H4 (cell line): ENCODE measurements at places on chromosomes 12 and 14. TPM values are rescaled to one million over a fixed set of nuclear protein-coding genes. Genes with fewer than 3 reads are reported as not detected.
A peak's percentile ranks its signal among the peaks of the same experiment; 100 is the strongest.

GALNT6 gene
- total RNA-seq, result 0.06 TPM in 1 of 2 replicates, not detected in the other

HOXC12 gene
- not detected in 2 replicates for total RNA-seq

GRCh38 chr12:106074361-106074705 lies 64.4 kb downstream of the NUAK1 start:
- DNase-seq, result no peak

SDSL gene
- total RNA-seq, result 5.0 and 7.6 TPM in 2 replicates

DNA sequence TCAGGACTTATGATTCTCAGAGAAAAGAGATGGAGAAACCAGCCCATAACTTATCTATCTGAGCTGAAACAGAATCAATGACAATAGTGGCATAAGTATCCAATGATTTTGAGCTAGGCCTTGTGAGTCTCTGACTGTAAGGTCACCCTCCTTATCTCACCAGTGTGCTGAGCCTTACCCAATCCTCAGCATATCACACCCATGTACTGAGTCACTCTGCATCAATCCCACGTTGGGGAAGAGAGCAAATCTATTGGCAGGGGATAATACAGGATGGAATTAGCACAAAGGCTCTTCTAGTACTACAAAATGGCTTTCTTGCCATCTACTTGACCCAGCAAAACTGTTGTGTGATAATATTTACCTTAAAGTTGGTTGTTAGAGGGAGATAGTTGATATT lies 997.8 kb downstream of the NRXN3 start:
- no peak for DNase-seq

DNA sequence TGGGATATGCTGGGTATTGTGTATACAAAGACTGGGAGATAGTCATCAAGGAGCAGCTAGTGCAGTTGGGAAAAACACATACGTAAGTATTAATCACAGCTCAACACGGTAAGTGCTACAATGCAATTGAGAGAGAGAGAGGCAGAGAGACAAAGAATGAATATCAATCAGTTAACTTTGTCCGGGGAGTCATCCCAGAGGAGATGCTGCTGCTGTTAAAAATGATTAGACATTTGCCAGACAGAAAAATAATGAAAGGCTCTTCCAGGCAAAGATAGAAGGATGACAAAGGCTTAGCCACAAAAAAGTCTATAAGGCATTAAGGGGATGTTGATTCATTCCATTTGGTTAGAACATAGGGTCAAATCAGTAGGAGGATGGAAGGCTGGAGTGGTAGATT lies 45.1 kb downstream of the AKAP6 start:
- no peak for DNase-seq

- peak; percentile 0 for DNase-seq
Measured at GRCh38 chr14:105891221-105891602, 364.8 kb downstream of the TMEM121 start.

- DNase-seq, result no peak
Measured at GRCh38 chr12:72133497-72134055, 138.6 kb upstream of the TRHDE start.

- DNase-seq, result no peak
Measured at GRCh38 chr14:69079188-69079742, 73.7 kb downstream of the DCAF5 start.

- peak; percentile 79 for DNase-seq
Measured at GRCh38 chr14:69129264-69129880, 23.5 kb downstream of the DCAF5 start.

DNA sequence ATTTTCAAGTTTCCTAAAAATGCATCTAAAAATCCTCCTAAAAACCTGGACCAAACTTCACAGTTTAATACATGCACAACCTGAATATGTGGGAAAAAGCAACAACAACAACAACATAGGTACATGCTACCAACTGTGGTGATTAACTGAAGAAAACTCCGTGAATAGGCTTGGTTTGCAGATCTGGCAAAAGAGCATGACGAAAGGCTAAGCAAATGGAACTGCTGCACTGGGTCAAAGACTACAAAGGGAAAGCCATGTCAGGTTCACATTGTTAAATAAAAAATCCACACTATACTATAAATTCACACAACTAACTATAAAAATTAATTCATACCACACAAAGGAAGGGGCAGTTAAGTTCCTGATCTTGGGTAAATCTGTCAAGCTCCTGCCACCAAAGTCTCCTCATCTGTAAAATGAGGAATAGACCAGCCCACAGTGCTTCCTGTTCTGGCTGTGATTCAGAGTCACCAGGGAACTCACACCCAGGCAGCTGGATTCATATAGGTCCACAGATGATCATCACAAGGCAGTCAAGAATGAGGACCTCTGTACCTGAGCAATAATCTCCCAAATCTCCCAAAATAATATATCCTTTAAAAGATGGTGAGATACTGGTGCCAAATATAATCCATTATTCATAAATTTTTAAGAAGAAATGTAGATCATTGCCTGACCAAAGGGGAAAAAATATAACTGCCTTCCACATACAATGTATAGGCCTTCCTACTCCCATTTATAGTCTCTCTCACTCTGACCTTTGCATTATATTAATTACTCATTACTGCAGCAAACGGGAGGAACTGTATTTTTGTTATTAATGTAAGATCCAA lies 7.0 kb downstream of the CORO1C start:
- peak; percentile 23 for DNase-seq

DNA sequence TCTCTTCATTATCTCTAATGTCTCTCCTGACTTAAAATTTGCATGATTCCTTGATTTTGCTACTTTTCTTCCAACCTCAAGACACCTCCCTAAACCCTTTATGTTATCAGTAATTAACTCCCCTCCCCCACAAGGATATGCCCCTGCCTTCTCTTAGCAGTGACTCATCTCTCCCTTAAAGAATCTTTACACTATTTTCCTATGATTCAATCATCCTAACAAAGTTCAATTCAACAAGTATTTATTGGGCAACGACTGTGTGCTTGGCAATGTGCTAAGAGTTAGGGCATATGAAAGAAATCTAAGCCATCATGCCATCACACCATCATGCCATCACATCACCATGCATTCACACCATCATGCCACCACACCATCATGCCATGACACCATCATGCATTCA lies 80.1 kb downstream of the ANO2 start:
- no peak for DNase-seq

- DNase-seq, result no peak
Measured at GRCh38 chr12:124809878-124810277, 53.8 kb downstream of the SCARB1 start.

C14orf39 gene
- not detected in 2 replicates for total RNA-seq

DNA sequence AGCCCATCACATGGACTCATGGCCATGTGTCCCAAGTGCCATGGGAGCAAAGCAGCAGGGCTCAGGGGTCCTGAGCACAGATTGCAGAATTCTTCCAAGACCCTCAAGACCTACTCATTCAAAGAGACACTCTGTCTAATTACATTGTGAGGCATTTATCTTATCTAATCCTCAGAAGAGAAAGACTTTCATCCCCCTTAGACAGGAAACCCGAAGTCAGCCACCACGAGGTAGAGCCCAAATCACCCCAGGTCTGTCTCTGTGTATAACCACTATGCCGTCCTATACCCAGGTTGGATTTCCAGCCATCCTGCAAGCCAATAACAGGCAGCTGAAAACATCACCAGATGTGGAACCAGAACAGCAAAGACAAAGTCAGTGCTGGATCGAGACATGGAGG lies 8.9 kb upstream of the BCL11B start:
- no peak for DNase-seq

- DNase-seq, result peak; percentile 13
Measured at GRCh38 chr12:57519796-57520052, 590 bp downstream of the DDIT3 start.

DNA sequence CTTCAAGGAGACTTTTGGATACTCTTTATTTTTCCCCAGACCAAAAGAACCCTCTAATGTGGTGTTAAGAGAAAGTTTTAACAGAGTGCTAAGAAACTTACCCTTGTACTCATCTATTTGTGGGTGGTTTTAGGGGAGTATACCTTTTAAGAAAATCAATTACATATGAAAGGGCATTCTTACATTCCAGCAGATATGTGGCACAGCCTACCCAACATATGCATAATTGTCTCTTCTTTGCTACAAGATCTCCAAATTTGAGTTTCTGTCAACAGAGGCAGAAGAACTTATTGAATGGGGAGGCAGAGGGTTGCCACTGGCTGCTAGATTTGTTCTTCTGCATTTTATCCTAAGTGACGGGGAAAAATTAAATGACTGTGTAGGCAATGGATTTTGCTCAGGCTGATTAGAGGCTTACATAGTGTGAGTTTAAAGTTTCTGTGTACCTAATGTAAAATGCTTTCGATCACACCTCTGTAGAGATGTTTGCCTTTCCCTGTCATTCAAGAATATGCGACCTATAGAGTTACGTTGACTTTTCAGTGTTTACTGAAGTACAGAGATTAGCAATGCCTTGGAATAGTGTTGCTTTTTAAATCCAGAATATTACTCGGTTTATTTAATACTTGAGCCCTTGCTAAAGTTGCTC lies 54.6 kb downstream of the PROX2 start:
- DNase-seq, result no peak
